H9 (cell line): ENCODE measurements at places on chromosomes 2 and 18. TPM values are rescaled to one million over a fixed set of nuclear protein-coding genes. Genes with fewer than 3 reads are reported as not detected.

DNA sequence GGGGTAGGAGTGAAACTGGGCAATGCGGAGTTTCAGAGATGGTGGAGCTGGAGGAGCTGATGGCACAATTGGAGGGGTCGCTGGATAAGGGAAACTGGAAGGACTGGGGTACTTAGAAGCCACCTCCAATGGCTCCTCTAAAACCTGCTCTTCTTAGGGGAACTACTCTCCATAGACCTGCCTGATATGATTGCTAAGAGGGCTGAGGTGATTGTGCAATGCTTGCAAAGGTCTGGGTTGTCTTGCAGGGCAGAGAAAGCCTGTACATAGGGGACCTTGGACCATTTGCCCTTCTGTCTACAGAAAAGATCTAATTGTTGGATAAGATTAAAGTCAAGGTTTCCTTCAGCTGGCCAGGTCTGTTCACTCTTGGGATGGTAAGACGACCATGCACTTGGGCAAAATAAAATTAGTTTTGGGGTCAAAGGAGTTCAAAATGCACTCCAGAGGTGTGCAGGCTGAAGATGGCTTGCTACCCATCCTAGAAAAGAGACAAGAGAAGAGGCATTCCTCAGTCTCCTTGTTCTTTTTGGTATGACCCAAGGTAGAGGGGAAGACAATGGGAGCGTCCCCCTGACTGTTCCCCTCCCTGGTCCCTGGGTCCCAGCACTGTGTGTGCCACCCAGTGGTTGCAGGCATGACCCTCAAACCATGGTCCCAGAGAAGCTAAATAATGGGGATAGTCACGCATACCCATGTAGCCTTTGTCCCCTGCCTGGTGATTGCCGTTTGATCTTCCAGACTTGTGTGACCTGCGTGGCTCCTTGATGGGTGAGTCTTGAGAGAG, 41.1 kb downstream of the STK17B start:
- DNase-seq = no peak

DNA sequence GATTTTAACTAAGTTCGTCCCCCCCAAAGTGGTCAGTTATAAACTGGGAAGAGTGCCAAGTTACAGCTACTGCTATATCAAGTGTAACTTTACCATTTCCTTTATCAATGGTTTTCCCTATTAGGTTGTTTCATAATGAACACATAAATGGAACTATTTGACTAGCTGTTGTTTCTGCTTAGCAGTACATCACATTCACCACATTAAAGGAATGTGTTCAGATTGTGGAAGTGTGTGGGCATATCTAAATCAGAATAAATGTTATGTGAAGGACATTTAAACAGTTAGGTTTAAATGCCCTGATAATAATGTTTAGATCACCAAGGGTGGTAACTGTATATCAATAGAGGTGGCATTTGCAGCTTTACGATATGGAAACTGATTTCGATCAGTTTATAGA, 45.1 kb downstream of the SLC9A4 start:
- no peak for DNase-seq

- no peak for DNase-seq
These were observed 6.5 kb downstream of the MAP4K4 start for GRCh38 chr2:101704046-101704466.

DNA sequence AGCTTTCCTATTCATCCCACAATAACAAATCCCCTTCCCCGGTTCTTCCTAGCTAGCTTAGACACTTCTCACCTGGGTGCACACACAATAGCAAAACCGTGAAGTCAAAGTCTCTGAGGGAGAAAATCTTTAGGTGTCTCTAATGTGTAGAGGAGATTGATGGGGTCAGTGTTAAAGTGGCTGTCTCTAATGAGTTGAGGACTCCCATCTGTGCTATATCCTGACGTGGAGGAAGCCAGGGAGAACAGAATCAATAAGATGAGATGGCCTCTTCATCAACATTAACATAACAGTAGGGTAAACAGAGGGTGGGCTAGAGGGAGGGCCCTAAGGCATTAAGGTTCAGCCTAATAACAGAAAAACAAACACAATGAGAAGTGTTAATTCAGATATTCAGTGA, 120.4 kb downstream of the SLC5A7 start:
- peak; percentile 38 for DNase-seq

- no peak for DNase-seq
These were observed 191.4 kb upstream of the VRK2 start for GRCh38 chr2:57855212-57855611.

DNA sequence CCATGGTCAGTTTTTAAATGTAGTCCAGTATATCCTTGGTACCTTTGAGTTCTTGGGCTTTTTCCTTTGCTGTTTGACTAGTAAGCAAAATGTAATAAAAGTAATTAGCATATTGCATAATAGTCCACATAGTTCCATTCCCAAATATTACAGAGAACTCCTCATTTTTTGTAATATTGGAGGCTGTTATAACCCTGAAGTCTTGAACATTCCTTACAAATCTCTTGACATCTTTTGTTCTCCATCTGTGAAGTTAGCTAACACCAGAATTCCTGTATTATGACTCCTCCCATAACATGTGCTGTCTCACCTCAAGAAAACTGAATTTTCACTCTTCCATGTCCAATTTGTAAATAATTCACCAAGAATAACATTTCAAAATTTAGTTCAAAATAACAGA, 17.1 kb downstream of the CREB1 start:
- no peak for DNase-seq

GRCh38 chr2:196131384-196131937, 39.9 kb downstream of the STK17B start:
- DNase-seq = peak; percentile 64

DNA sequence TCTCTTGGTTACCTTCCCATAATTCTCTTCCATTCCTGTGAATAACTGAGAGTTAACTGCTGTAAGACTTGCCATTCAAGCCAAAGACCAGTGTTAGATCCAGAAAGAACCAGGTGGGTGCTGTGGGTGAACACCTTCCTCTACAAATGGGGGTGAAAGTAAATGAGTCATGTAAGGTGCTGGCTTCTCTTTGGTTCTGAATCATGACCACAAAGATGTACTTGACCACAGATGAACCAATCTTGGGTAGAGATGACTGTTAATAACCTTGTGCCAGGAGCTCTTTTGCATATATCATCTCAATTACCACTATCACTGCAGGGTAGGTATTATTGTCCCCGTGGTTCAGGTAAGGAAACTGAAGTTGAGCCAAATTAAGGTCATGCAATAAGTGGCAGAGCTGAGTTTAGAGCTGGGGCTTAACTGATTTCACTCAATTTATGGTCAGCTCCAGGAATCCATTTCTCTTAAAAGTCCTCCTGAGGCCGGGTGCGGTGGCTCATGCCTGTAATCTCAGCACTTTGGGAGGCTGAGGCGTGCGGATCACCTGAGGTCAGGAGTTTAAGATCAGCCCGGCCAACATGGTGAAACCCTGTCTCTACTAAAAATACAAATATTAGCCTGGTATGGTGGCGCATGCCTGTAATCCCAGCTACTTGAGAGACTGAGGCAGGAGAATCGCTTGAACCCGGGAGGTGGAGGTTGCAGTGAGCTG, 244.9 kb upstream of the CXCR4 start:
- DNase-seq = no peak

DNA sequence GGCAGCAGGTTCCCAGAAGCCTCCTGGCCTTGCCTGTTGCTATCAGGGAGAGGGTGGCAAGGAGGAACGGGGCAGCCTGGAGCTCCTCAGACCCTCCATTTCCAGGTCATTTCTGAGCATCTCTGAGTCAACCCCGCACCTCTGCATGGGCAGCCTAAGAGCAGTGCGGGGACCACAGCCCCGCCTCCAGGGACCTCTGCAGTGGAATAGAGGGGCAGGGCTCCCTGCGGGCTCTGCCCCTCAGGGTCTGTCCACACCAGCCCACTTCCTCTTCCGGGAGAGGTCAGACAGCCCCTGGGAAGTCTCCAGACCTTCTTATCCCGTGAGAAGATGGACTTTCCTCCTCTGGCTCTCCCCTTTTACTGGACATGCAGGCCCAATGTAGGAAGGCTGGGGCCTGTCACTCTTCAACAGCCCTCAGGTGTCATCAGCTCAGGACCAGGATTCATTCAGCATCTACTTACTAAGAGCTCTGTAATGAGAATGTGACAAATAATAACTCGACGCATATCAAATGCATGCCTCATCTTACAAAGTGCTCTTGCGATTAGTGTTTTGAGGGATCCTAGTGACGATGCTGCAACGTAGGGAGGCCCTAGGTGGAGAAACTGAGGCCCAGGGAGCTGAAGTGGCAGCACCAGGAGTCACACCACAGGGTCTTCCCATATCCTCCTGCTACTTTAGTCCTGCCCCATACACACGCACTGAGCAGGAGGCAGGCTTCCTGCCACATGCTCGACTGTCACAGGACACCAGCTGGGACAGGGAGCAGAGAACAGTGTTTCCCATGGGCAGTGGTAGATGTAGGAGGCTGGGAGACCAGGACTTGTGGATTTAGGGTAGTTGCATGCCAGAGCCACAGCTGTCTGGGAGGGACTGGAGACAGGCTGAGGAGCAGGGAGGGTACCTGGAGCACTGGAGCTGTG, 28.0 kb downstream of the SH2D6 start:
- no peak for DNase-seq

GRCh38 chr2:162840598-162841246, 2.2 kb upstream of the KCNH7 start:
- DNase-seq = peak; percentile 80

DNA sequence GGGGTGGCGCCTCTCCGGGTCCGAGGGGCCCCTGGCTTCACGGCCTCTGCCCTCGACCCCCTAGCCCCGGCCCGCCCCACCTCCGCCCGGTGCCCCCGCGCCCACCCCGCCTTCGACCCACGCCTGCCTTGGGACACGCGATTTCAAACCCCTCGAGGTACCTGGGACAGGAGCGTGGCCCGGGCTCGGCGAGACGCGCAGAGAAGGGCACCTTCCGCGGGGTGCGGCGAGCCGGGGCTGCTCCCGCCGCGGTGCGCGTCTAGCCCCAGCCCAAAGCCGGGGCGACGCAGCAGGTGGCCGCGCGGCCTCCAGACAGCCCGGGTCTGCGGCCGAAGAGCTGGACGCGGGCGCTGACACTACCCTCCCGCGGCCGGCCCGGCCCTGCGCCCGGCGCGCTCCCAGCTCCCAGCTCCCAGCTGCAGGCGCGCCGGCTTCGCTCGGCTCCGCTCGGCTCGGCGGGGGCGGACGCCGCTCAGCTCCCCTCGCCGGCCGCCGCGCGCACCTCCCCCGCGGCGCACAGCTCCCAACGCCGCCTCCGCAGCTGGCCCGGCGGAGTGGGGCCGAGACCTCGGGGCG, at the start of gene CRACDL:
CRACDL (minus strand) TSS at position 449 of the 576 bp plus-strand sequence. CDS start 89,425 bp downstream, outside the sequence.
- DNase-seq = no peak

GRCh38 chr2:113854970-113855740, 34.7 kb upstream of the ACTR3 start:
- DNase-seq = no peak

DNA sequence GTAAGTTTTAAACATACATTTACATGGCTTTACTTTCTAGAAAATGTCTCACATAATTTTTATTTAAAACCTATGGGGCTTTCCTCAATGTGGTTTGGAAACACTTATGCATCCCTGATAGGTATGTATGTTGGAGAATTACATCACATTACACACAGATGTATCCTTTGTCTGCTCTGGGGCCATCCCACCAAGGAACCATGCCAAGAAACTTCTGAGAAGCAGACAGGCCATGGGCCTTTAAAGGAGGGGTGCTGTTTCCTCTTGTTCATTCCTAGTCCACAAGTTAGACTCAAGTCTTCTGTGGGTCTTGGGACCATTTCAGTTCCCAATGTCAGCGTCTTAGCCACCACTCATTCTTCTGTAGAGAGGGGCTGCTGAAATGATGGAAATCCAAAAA, 162.0 kb upstream of the SETBP1 start:
- no peak for DNase-seq

- DNase-seq = no peak
These were observed 43.0 kb upstream of the MSTN start for GRCh38 chr2:190105554-190105953.

- no peak for DNase-seq
These were observed 160.0 kb downstream of the UBE2E3 start for GRCh38 chr2:181140414-181140813.

DNA sequence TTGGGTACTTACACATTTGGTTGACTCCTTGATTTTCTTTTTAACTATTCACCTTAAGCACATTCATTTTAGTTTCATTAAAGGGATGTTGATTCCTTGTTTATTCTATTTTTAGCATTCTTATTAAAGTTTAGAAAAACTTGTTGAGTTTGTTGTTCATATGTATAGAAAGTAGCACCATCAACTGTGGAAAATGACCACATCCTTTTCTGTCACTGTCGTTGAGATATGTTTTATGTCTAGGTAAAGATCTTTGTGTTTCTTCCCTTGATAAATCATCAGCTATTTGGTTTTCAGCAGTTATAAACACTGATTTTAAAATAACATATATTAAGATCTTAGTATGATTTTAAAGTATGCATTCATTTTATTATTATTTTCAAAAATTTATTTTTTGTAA, 25.1 kb downstream of the SLC39A10 start:
- DNase-seq = no peak

- DNase-seq = no peak
These were observed 64.8 kb downstream of the TNFRSF11A start for GRCh38 chr18:62389761-62390481.

GRCh38 chr18:8699126-8699525, 6.2 kb upstream of the MTCL1 start:
- no peak for DNase-seq

The POTEC gene
- not detected in 2 replicates for total RNA-seq

The CERKL gene
- 0.22 TPM in 1 of 2 replicates, not detected in the other for total RNA-seq

The TMEM169 gene
- 0.97 and 1.0 TPM in 2 replicates for total RNA-seq

The TRIM43 gene
- total RNA-seq = not detected in 2 replicates

The GNLY gene
- total RNA-seq = not detected in 2 replicates
